ENCODE measurements at places on chromosomes 11 and 22.

DNA sequence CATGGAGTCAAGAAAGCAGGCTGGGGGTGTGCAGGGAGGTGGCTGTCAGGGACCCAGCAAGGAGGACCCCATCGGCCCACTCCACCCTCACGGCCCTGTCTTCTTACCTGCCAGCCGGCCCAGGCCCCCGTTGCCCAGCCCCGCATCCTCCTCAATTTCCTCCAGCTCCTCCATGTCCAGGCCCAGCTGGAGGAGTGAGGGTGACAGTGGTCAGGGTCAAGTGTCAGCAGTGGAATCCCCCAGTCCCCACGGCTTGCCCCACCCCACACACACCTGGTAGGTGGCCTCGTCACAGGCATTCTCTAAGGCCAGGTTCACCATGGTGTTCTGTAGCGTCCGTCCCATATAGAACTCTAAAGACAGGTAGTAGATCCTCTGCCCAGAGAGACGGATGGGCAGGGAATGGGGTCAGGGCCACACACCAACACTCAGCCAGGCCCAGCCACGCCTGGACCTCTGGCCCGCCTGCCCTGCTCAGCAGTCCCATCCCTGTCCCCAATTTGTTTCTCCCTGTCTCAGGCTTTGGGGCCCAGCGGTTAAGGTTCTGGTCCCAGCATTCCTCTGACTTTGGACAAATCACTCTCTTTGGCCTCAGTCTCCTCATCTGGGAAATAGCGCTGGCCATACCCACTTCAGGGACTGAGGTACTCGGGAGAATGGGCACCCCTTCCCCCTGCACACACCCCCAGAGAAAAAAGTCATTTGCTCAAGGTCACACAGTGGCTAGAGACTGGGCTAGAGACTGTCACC lies 1.3 kb downstream of the PYGM start:
- DNase-seq: no peak

DNA sequence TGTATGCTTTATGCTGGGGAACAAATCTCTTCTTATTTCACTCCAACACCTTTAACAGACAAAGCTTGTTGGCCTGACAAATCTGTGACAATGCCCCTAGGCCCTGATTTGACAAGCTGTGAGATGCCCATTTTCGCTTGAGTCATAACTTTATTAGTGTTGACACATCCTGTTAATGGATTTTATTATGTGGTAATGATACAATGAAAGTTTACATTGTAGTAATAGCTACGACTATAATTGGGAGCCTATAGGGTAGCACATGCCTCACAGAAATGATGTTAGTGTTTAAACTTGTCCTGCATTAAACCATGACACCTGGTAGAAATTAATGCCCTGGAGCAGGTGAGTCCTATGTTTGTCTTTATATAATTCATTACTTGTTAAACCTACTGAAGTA lies 3.3 kb upstream of the MMP10 start:
- no peak for DNase-seq

DNA sequence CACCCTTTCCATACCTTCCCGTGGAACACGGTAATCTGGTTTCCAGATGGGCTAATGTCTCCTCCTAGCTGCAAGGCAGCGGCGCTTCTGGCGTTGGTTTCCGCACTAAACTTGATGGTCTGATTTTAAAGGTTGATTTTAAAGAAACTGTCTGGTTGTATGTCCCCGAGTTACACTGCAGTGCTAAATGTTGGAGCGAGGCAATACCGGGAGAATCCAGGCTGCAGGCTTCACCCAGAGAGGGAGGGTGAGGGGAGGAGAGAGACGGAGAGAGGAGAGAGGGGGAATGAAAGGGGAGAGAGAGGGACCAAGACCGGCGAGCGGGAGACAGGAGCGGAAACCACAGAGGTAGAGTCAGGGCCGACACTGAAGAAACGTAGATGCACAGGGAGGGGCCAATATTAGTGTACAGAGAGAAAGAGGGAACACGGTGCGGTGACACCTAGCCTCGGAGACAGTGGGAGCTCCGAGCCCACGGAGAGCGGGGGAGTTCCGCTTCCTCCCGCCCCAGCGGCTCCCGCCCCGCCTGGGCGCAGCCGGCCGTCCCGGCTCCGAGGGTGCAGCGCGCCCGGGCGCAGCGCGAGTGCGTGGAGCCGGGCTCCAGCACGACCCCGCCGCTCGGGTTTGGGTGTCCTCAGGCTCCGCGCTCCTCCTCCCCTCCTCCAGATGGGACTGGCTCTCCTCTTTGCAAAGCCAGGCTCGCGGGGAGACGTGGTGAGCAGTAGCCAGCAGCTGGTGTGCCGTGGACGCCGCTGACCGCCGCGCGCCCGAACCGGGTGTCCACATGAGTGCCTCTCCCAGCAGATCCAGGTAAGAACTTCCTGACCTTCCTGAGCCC lies 71.9 kb upstream of the GRAMD1B start:
- peak; percentile 17 for DNase-seq

DNA sequence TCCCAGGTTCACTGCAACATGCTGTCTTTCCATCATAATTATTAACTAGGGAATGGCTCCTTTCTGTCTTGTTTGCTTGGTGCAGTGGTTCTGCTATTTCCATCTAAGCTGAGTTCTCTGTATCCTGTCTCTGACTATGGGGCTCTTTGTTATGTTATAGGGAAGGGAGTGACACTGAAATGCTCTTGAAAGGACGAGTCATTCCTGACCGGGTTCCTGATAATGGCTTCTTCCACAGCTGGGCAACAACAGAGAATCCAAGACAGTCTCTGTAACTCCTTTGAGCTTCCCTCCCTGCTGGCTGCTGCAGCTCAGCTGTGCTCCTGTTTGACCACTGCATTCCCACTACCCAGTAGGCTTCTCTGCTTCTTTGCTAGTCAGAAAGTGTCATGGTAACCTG lies 24.1 kb downstream of the OR2AT4 start:
- DNase-seq: no peak

DNA sequence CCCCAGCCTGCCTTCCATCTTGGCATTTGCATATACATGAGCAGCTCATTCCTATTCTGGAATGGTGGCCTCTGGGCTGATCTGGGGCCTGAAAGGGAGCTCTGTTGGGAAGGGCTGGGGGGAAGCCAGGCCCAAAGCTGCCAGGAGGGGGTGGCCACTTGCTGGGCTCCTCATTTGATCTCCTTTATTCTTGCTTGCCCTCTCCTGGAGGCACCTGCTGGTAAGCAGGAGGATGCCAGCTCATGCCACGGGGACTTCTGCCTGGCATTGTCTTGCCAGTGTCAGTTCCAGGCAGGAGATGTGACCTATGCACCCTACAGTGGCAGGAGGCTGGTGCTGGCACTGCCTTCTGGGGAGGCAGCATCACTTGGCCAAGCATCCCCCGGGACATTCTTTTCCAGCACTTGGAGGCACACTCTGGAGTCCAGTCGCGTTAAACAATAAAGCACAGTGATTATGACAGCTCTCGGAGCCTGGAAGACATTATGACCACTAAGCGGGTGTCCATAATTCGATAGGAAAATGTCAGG lies 128.3 kb downstream of the NTM start:
- no peak for DNase-seq

DNA sequence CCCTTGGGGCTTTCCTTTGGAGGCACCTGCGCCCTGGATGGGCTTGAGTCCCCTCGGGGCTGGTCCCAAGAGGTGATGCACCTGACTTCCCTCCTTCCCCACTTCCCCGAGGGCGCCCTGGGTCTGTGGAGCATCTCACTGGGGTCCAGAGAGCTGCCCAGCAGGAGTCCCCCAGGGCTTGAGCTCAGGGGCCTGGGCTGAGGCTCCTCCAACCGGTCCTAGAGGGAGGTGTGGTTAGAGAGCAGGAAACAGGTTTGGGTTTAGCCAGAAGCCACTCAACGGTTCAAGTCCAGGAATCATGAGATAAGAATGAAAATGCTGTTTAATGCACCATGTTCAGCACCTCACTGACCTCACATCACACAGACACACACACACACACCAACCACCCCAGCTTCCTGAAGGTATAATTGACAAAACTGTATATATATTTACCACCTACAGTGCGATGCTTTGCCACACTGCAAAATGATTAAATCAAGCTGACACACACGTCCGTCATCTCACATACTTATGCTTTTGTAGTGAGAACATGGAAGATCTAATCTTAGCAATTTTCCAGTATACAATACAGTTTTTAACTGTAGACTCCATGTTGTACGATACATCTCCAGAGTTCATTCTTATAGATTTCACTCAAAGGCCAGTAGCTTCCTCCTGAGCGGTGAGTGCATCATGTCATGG lies 628 bp upstream of the IGLL1 start:
- no peak for DNase-seq

- DNase-seq: no peak
These were observed 37.5 kb downstream of the EHF start for GRCh38 chr11:34658071-34659015.

GRCh38 chr22:36775964-36776669 lies at the start of gene IFT27:
Gene IFT27 (minus strand): TSS chr22:36776119. CDS start chr22:36775707, 412 bp downstream.
- DNase-seq: peak; percentile 96

DNA sequence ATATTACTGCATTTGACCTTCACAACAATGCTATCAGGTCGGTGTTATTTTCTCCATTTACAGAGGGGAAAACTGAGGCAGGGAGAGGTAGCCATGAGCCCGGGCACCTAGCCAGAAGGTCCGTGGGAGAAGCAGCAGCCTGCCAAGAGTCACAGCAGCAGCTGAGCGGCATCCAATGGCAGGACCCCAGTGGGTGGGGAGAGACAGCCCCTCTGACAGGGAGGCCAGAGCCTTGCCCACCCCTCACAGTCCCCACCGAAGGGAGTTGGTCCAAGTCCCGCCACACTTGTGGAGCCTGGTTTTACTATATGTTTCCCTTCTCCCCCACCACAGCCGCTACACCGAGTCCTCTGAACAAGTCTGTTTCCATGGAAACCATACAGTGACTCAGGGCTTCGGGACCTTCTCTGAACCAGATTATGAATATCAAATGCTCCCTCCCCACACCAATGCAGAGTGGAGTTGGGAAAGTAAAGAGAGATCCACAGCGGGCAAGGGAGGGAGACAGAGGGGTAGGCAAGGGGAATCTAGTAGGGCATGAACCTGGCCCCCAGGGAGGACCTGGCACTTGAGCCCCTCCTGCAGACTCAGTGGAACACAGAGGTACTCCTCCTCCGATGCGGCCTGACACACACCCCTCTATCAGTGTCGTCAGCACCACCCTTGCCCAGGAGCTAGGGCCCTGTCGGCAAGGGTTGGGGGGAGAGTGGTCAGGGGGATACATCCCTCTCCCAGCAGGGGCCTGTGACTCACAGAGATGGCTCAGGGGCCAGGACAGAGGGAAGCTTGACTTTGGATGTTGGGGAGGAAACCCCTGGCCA lies 2.5 kb downstream of the CHST1 start:
- no peak for DNase-seq

DNA sequence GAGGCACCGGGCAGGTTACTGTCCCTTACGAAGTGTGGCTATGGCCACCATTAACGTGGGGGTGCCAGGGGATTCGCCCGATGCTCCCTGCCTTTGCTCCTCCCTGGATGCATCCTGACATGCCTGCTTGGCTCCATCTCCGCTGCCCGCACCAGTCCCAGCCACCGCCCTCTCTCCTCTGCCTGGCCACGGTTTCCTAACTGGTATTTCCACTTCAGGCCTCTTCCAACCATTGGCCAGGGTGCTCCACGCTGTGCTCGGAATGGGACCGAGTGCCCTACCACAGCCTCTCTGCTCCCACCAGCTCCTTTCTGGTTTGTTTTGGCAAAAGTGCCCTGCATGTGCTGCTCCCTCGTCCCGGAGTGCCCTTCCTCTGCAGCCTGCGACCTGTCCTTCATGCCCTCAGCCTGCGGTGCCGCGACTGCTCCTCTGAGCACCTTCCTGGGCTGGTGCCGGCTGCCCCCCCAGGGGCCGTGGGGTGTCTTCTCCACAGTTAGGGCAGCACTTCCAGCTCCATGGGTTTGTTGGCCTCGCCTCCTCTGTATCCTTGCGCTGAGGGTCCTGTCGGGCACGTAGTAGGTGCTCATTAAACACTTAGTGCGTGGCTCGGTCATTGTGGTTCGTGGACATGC lies 12.6 kb upstream of the GRAMD4 start:
- no peak for DNase-seq

DNA sequence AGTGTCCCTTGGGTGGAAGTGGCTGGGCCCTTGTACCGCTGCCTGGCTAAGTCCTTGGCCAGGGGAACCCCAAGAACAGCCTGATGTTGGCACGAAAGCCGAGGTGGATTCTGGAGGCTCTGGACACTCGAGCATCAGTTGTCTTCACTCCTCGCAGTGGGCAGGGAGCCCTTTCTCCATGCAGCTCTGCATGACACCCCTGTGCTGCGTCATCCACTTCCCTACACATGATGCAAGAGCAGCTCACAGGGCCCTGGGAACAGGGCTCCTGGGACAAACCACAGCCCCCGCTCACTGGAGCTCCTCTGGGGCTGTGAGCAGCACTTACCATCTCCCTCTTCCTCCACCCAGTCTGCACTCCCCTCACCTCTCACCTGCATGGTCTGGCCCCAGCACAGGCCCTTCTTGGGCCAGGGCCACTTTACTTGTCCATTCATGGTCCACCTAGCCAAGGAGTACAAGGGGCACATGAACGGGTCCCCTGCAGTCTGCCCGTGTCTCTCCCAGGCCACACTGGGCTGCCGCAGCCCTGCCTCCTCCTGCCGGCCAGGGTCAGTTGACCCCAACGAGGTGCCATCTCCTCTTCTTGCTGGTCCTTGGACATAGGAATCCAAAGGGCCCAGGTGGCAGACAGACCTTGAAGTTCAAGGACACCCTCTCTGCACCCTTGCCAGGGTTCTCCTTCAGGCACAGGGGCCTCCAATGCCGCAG lies 66.5 kb downstream of the IGF2 start:
- DNase-seq: no peak

- no peak for DNase-seq
These were observed 175.5 kb downstream of the SNX19 start for GRCh38 chr11:130740819-130741218.

DNA sequence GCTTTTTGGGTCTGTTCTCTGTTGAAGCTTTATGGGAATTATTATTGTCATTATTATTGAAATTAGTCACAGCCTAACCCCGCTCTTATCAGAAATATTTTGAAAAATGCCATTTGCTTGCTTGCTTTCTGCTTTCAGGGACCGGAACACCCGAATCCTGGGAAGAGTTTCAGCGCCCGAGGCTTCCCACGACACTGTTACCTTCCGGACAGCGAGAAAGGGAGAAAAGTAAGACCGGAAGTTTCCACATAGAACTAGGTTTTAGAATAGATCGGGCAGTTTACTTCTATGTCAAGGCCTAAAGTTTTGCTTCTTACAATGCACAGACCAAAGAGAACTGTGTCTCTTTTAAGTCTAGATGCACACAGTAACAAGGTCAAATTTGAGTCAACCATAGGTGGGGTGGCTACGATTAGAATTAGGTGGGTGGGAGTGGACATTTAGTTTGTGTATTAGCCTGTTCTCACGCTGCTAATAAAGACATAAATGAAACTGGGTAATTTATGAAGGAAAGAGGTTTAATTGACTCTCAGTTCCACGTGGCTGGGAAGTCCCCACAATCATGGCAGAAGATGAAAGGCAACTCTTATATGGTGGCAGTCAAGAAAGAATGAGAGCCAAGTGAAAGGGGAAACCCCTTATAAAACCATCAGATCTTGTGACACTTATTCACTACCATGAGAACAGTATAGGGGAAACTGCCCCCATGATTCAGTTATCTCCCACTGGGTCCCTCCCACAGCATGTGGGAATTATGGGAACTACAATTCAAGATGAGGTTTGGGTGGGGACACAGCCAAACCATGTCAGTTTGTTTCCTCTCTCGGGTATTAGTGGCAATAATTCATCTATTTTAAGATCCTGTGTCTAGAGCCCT lies 12.9 kb downstream of the MPEG1 start:
- no peak for DNase-seq

- no peak for DNase-seq
These were observed 108.3 kb downstream of the CHST1 start for GRCh38 chr11:45556851-45557707.

- DNase-seq: no peak
These were observed 15.7 kb downstream of the FJX1 start for GRCh38 chr11:35633827-35634423.

GRCh38 chr11:120579611-120580031 lies 68.1 kb downstream of the GRIK4 start:
- no peak for DNase-seq

All from activated gamma-delta T cell treated with Interleukin-2 at 50 U/mL for 16 hours (primary cell).